ENCODE measurements at places on chromosomes 4 and X.

- DNase-seq, result no peak
These were observed 27.5 kb downstream of the OTUD6A start for GRCh38 chrX:70089604-70090297.

- no peak for DNase-seq
These were observed 849.6 kb upstream of the INTU start for GRCh38 chr4:126783191-126783590.

DNA sequence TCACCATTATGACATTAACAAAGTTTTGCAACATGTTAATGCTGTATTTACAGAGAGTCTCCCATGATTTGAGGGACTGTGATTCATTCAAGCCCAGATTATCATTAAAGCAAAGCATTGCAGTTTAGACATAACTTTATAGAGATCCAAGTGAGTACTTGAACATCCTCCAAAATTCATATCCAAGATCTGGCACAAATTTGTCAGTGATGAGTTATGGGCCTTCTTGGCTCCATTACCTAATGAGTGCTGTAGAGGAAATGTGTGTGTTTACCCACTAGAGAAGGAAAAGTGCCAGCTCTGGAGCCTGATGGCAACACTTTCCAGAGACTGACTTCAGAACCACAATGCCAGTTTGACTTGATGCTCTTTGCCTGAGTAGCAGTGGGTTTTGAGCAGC is 432.3 kb downstream of the GALNTL6 start:
- DNase-seq, result no peak

DNA sequence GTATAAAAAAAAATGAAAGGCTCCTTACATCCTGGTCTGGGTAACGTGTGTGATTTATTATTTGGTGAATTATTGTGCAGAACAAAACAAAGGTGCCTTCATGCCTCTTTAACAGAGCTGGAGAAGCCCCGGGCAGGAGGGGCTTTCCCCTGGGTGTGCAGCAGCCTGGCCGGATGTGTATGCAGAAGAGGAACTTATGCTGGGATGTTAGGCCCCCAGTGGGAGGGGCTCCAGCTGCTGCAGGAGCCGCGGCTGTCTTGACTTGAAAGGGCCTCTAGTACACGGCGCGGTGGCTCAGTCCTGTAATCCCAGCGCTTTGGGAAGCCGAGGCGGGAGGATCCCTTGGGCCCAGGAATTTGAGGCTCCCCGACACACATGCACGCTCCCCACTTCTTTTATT is 16.0 kb downstream of the CCNQ start:
- peak; percentile 27 for DNase-seq

DNA sequence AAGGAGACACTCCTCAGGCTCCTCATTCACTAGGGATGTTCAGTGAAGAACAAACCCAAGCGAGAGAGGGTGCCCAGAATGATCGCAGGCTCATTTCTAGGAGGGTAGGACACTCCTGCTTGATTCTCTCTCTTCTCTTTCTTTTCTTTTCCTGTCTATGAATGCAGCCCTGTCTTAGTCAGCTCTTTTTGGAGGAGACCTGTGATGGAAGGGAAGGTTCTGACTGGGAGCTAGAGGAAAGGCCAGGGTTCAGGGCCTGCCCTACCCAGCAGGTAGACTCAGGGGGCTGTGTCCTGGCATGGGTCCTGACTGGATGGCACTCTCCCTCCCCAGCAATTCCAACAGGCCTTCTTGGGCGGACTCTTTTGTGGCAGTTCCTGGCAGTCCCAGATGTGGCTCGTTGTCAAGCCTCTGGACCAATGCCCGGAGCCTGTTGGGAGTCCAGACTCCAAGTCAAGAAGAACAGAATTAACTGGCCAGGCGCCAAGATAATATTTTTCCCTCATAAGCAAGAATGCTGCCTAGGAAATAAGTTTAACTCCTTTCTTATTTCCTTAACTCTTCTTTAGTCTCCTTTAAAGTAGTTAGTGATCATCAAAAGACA is 139.4 kb upstream of the SCML1 start:
- DNase-seq, result no peak

DNA sequence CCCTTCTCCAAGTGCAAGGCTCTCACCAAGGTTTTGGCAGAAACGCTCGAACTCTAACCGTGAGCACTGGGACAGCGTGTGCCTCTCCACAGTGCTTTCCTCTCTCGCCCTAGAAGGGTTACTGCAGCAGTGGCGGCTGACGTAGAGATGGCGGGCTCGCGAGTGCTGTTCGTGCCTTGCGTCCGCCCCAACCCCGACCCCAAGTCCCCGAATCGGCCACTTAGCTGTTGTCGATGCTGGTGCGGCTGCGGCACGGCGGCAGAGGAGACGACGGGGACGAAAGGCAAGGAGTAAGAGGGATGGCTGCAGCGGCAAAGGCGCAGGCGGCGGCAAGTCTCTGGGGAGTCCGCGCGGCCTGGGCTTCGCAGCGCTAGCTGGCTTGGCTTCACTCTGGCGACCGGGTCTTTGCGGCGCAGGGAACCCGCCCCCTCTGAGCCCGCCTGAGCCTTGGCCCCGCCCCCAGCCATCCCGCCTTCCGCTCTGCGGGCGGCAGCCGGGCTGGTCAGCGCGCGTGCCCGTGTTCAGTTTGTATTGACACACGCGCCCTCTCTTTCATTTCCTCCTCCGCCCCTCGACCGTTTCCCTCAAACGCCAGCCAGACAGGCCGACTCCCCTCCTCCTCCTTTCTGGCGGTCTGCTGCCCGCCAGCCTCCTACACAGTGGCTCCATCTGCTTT is at the start of gene SPIN4:
Gene SPIN4 (minus strand): TSS at position 392 of the 676 bp plus-strand sequence. CDS start 513 bp downstream, outside the sequence.
- peak; percentile 17 for DNase-seq

- DNase-seq, result no peak
These were observed 72.3 kb upstream of the STIM2 start for GRCh38 chr4:26788341-26788733.

- no peak for DNase-seq
These were observed 3.0 kb downstream of the MID1 start for GRCh38 chrX:10617186-10617998.

DNA sequence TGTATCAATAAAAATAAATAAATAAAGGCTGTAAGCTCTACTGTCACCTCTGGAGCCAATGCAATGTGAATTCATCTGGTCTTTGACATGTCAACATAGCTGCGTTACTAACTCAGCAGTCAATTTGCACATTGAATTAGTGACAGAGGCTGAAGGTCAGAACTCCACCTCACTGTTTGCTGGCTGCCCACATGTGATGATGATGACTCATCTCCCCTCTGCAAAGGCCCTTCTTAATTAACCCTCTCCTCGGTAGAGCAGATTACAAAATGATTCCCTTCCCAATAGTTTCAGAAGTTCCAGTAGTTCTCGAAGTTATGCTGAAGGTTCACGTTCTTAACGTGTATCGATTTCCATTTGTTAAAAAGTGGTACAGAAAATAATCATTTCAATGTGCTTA is 1626.0 kb upstream of the TENM3 start:
- no peak for DNase-seq

- no peak for DNase-seq
These were observed 51.5 kb upstream of the RAP2C start for GRCh38 chrX:132270699-132271098.

- no peak for DNase-seq
These were observed 112.8 kb upstream of the HPF1 start for GRCh38 chr4:169870507-169870906.

GRCh38 chr4:153782581-153782980 is 6.3 kb downstream of the SFRP2 start:
- DNase-seq, result no peak

DNA sequence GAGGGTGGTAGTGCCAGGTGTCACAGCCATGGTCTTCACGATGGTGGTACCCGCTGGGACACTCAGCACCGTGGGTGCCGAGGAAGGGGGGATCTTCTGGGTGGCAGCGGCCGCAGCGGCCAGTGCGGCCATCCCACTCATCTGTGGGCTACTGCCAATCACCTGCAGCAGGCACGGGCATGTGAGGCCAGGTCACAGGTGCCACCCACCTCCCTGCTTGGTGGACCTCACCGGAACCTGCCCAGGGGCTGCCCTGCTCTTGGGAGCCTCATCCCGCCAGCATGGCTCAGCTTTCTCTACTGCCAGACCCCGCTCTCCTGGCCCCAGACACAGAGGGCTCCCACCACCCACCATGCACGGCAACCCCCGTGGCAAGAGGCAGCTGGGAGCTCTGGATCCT is 13.0 kb downstream of the HCFC1 start:
- no peak for DNase-seq

- DNase-seq, result no peak
These were observed 5.1 kb upstream of the PRMT9 start for GRCh38 chr4:147689067-147689466.

GRCh38 chr4:87105101-87105845 is 115.1 kb downstream of the KLHL8 start:
- no peak for DNase-seq

DNA sequence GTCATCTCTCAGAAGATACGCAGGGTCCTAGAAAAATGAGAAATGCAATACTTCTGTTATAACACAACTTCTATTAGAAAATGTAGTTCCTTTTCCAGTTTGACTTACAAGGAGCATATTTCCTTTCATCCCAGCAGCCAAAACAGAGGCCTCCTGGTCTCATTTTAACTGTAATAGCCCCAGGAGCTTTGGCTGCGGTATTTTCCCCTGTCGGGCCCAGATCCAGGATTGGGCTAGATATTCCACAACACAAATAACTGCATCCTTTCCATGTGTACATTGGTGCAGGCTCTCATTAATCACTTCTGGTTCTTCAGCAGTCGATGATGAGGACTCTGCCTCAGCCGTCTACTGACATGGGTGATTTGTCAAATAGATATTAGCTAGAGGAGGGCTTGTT is 166.1 kb downstream of the TENM3 start:
- DNase-seq, result no peak

DNA sequence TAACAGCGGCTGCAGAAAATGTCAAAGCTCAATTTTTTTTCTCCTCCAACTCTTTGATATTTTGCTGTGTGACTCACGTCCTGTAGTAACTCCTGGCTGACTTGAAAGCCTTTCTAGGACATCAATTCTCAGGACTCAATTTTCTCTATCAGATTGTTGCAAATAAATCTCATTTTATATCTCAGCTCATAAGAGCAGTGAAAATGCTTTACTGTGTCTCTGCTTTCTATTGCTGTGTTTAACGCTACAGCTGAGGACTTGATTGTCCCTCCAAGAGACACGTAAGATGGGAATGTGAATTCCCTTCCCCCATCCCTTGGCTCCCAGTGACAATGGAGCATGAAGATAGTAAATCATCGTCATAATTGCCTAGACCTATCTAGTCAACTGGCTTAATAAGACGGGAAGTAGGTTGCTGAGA is 20.5 kb upstream of the CBR4 start:
- DNase-seq, result no peak

DNA sequence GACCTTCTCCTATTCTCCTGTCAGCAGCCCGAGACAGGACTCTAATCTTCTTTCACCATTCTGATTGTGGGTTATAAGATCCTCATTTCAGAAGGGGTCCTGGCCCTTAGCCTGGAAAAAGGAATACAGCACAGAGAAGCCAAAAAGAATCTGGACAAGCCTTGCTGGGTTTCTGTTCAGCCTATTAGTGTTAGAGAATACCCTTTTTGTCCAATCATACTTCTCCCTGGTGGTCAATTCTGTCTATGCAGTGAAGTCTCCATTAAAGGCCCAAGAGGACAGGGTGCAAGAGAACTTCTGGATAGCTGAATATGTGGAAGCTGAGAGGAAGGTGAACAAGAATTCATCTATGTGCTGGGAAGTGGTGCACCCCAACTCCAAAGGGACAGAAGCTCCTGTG is 105.7 kb upstream of the AGA start:
- no peak for DNase-seq

GRCh38 chr4:8117278-8117682 is 41.3 kb downstream of the ABLIM2 start:
- DNase-seq, result peak; percentile 2

- DNase-seq, result no peak
These were observed 1467.4 kb downstream of the C4orf33 start for GRCh38 chr4:130563185-130563888.

- DNase-seq, result no peak
These were observed 64.3 kb upstream of the GPR174 start for GRCh38 chrX:79080141-79080540.

- no peak for DNase-seq
These were observed 5.1 kb downstream of the TENM3 start for GRCh38 chr4:182248295-182248694.

- DNase-seq, result no peak
These were observed 22.6 kb downstream of the FGFRL1 start for GRCh38 chr4:1033840-1034551.

GRCh38 chrX:39504227-39504626 is 593.5 kb downstream of the BCOR start:
- no peak for DNase-seq

- no peak for DNase-seq
These were observed 280.5 kb downstream of the FBXW7 start for GRCh38 chr4:152255437-152255836.

- DNase-seq, result no peak
These were observed 237.3 kb downstream of the AR start for GRCh38 chrX:67781132-67781531.

DNA sequence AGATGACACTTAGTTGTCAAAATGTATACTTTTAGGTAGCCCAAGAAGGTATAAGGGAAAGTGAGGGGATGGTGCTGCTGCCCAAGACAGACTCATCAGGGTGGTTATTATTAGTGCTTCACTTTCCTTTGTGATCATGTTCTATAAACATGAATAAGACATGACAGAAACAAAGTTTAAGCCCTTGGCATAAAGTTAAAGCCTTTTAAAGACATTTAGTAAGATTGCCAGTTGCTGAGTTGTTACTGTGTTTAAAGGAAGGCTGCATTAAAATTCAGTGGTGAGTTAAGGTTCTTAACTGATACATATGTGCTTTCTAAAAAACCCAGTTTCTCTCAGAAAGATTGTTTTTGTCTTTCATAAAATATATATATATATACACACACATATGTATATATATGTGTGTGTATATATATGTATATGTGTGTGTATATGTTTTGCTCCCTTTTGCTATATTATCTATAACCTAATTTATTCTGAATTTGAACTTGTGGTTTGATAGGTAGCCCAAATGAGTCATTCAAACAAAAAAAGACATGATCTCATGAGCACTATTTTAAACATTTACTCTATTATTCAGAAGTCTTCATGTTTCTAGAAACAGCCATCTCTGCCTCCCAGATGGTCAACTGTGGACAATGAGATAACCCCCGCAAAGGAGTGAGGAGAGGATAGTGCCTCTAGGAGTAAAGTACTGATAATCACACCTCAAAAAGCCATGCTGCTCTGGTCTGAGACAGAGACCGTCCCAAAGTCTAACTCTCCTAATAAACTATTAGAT is 98.1 kb upstream of the OTUD4 start:
- DNase-seq, result no peak

- DNase-seq, result no peak
These were observed 331.2 kb downstream of the PAPSS1 start for GRCh38 chr4:107388736-107389274.

DNA sequence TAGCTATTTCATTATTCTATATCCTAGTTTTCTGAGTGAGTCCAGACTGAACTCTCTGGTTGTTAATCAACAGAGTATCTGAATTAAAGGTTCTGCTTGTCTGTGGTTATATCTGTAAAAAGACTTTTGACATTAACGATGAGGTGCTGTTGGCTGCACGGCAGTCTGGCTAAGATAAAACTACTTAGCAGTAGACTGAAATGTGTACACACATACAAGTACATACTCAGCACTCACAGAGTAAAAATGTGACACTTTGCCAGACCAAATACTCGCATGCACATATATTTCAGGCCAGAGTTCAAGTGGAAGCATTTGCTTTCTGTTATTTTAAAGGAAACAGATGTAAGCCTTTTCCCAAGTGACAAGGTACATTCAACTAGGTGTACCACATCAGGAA is 80.5 kb downstream of the PRDM5 start:
- no peak for DNase-seq

GRCh38 chr4:73964862-73965611 is 16.8 kb downstream of the PF4 start:
- DNase-seq, result no peak

GRCh38 chr4:33626221-33626620 is 2618.1 kb downstream of the ARAP2 start:
- DNase-seq, result no peak

Measured in stimulated activated CD4-positive, alpha-beta T cell treated with anti-CD3 and anti-CD28 coated beads, Interleukin-1b, Interleukin-23, amount 100 ng/mL, for 1 hour (primary cell).